ENCODE measurements at places on chromosomes 3 and 15.

GRCh38 chr15:66646799-66647198 is 55.2 kb upstream of the SMAD6 start:
- H3K36me3 ChIP-seq, result no peaks in the 10 kb centered on the region
- DNase-seq, result no peak
- H3K4me3 ChIP-seq, result no peak overlapping the region
- no peaks in the 10 kb centered on the region for H3K4me1 ChIP-seq

DNA sequence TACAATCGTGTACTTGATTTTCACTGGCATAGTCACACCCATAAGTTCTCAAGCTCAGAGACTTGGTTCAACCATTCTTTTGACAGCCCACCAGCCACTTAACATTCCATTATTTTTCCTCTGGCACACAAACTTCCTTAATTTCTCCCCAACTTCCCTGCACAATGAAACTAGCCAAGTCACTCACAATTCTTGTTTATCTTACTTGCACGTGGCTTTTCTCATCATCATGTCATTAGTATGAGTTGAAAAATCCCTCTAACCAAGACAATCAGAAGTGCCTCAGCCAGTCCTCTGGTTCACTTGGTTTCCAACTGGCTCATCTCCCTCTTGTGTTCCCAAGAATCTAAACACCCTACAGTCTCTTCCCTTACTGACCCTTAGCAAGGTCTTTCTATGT is 110.5 kb upstream of the PTPRG start:
- H3K4me3 ChIP-seq, result no peak overlapping the region
- no peak overlapping the region for H3K27ac ChIP-seq
- peaks cover 4% of the 10 kb centered on the region for H3K27me3 ChIP-seq

DNA sequence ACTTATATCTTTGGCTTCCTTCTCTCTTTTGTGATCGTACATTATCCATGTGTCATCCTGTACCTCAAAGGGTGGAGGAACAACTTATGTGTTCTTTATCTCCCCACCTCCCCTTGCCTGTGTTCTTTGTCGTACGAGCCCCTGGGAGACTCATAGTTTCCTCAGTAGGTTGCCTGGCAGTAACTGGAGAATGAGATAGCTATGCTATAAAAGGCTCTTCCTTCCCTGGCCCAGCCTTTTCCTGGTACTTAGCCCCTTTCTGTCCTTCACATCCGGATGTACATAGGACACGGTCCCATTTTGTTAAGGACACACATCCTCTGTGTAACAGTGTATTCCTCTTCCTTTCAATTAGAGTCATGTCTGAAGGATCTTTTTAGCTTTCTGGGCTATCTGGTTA is 32.1 kb downstream of the PLCL2 start:
- DNase-seq, result no peak
- H3K27me3 ChIP-seq, result no peaks in the 10 kb centered on the region
- peaks cover 53% of the 10 kb centered on the region for H3K4me1 ChIP-seq
- no peaks in the 10 kb centered on the region for H3K36me3 ChIP-seq
- H3K27ac ChIP-seq, result peak overlapping the region; percentile 68

DNA sequence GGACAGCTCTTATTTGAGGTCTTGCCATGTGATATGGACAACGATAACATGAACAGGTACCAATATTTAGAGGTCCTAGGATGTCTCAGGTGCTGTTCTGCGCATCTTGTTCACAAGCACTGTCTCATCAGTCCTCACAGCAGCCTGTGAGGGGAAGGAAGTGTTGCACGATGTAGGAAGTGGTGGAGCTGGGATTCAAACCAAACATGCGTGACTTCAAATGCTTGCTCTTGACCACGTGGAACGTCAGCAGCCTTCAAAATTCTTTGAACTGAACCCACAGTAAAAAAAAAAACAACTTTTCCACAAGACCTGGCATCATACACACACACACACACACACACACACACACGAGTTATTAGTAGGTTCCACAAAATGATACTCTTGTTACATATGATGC is 153.4 kb upstream of the SMAD3 start:
- peaks cover 43% of the 10 kb centered on the region for H3K4me1 ChIP-seq
- H3K27ac ChIP-seq, result no peak overlapping the region
- no peak for DNase-seq
- H3K27me3 ChIP-seq, result peaks cover 4% of the 10 kb centered on the region
- peaks cover 4% of the 10 kb centered on the region for H3K36me3 ChIP-seq
- no peak overlapping the region for H3K4me3 ChIP-seq

GRCh38 chr3:32285891-32286290 is 47.4 kb downstream of the CMTM8 start:
- H3K36me3 ChIP-seq, result no peaks in the 10 kb centered on the region
- no peak overlapping the region for H3K4me3 ChIP-seq
- H3K27ac ChIP-seq, result no peak overlapping the region
- H3K27me3 ChIP-seq, result peaks cover 5% of the 10 kb centered on the region
- no peak for DNase-seq

DNA sequence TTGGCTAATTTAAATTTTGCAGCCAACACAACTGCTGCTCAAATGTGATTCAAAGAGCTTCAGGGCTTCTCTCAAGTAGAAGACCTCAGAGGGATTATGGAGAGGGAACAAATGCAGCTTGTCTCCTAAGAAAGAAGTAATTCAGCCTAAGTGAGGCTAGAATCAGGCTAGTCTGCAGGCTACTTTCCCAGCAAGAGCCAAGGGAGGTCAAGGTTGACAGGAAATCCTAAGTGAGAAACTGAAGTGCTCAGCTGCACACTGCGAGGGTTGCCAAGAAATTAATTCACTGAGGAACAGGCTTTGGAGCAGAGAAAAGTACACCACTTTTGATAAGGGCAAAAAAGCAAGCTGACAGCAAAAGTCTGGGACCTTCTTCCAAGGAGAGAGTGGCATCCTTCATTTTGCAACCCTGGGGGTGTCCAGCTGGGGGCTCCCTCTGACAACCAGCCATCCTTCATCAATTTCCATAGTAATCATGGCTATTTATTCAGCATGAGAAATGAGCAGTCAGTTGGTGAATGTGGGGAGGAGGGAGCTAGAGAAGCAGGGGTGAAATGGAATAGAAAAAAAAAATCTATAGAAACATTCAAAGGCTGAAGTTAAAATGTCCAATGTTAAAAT is 646.4 kb upstream of the ADAMTS9 start:
- H3K4me1 ChIP-seq, result no peaks in the 10 kb centered on the region
- H3K36me3 ChIP-seq, result no peaks in the 10 kb centered on the region
- H3K27ac ChIP-seq, result no peak overlapping the region
- H3K27me3 ChIP-seq, result no peaks in the 10 kb centered on the region
- no peak for DNase-seq

GRCh38 chr3:38371541-38372213 is 25.1 kb downstream of the XYLB start:
- H3K36me3 ChIP-seq, result peaks cover 8% of the 10 kb centered on the region
- H3K4me3 ChIP-seq, result no peak overlapping the region
- DNase-seq, result no peak
- no peak overlapping the region for H3K27ac ChIP-seq
- H3K4me1 ChIP-seq, result no peaks in the 10 kb centered on the region

DNA sequence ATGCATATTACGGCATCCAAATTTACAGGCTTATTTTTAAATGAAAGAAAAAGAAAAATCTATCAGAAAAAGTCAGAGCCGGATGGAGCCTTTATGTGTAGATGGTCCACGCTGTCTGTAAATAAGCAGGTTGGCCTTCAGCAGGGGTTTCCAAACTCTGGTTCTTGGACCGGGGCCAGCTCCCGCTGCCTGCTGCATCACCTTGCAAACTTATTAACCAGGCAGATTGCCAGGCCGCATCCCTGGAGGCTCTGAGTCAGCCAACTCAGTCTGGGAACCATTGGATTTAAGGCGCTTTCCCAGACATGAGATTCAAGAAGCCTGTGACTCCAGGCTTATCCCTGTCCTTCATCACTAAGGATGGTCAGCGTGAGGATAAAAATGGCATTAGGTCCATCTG is 212.4 kb downstream of the OPA1 start:
- no peak overlapping the region for H3K27ac ChIP-seq
- H3K4me3 ChIP-seq, result no peak overlapping the region
- DNase-seq, result no peak
- H3K4me1 ChIP-seq, result no peaks in the 10 kb centered on the region
- peaks cover 10% of the 10 kb centered on the region for H3K27me3 ChIP-seq

DNA sequence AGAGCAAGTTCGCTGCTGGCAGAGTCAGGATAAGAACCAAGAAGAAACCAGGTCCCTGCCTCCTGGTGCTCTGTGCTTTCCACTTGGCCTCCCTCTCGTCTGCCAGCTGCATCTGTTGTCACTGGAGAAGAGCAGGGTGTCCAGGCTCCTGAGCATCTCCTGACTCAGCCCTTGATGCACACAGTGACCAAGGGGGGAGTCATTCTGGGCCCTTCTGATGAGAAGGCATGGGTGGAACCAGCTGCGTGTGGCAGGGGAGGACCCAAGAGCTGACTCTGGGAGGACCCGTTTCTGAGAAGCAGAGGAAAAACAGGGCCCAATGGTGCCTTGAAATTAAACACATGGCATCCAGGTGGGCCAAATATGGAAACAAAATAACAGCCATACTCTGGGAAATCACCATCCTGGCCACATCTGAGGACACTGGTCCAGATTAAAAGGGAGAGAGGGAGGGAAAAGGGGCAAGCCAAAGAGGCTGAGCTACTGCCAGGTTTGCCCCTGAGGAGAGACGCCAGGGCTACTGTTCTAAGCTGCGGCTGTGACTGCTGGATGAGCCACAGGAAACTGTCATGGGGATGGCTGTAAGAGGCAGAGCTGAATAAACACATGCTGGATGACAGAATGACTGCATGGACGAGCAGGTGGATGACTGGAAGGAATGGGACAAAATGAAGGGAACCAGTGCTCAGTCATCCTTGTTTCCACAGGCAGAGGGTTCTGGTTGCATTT is 58.1 kb upstream of the CA12 start:
- H3K4me3 ChIP-seq, result no peak overlapping the region
- no peak overlapping the region for H3K27ac ChIP-seq
- H3K36me3 ChIP-seq, result no peaks in the 10 kb centered on the region

- H3K4me3 ChIP-seq, result no peak overlapping the region
- no peak for DNase-seq
- peak overlapping the region; percentile 82 for H3K27ac ChIP-seq
- H3K4me1 ChIP-seq, result peaks cover 11% of the 10 kb centered on the region
These were observed 73.2 kb downstream of the TBC1D2B start for GRCh38 chr15:78004222-78004727.

DNA sequence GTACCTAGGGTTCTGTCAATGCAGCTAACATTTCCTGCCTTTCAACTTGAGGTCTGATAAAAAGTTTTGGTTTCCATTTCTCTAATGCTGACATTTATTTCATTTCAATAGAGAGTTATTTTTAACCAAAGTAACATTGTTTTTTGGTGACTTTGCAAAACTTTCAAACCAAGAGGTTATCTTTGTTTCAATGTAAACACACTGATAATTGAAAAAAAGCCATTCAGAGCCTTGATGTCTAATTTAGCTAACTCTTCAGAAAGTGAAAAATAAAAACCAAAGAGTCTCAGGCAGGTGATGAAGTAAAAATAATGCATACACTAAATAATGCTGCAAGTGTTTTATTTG is 9.6 kb upstream of the TIPARP start:
- H3K27ac ChIP-seq, result peak overlapping the region; percentile 27
- no peak for DNase-seq
- H3K4me1 ChIP-seq, result peaks cover 41% of the 10 kb centered on the region
- no peaks in the 10 kb centered on the region for H3K36me3 ChIP-seq
- H3K27me3 ChIP-seq, result no peaks in the 10 kb centered on the region
- H3K4me3 ChIP-seq, result peak overlapping the region; percentile 69

DNA sequence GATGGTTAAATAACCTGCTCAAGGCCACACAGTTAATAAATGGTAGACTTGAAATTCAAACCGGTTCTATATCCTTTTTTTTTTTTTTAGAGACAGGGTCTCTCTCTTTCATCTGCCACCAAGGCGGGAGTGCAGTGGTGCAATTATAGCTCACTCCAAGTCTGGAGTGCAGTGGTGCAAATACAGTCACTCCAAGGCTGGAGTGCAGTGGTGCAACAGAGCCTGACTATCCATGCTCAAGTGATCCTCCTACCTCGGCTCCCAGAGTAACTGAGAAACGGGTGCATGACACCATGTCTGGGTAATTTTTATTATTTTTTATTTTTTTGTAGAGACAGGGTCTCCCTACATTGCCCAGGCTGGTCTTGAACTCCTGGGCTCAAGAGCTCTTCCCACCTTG is 23.4 kb downstream of the DPP8 start:
- H3K27me3 ChIP-seq, result no peaks in the 10 kb centered on the region
- no peak overlapping the region for H3K4me3 ChIP-seq
- no peaks in the 10 kb centered on the region for H3K4me1 ChIP-seq
- H3K27ac ChIP-seq, result no peak overlapping the region
- peaks cover 9% of the 10 kb centered on the region for H3K36me3 ChIP-seq

DNA sequence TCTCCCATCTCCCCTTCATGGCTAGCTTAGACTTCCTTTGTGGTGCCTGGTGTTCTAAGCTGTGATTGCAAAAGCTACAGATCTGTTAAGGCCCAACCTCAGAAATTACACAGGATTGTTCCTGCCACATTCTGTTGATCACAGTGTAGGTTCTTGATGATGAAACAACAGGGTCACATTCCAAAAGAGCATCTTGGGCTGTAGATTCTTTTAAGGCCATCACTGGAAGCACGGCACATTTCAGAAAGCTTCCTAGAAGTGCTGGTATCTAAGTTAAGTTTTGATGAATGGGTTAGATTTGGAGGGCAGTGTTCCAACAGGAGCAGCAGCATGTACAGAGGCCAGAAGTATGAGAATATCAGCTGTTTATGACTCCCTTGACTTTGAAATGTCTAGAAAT is 107.5 kb upstream of the SKOR1 start:
- no peaks in the 10 kb centered on the region for H3K27me3 ChIP-seq
- H3K36me3 ChIP-seq, result peaks cover under 1% of the 10 kb centered on the region
- no peak overlapping the region for H3K27ac ChIP-seq
- no peak overlapping the region for H3K4me3 ChIP-seq

DNA sequence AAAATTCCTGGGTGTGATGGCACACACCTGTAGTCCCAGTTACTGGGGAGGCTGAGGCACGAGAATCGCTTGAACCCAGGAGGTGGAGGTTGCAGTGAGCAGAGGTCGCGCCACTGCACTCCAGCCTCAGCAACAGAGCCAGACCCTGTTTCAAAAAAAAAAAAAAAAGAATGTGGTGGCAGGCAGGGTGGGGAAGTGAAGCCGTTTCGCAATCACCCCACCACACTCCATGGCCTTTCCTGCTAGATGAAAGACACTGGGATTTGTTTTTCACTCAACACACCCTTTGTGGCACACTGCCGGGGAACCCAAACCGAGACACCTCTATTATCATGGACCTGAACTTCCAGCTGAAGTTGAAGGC is 172.4 kb upstream of the IQSEC1 start:
- H3K36me3 ChIP-seq, result no peaks in the 10 kb centered on the region
- H3K27ac ChIP-seq, result no peak overlapping the region
- no peak overlapping the region for H3K4me3 ChIP-seq
- no peaks in the 10 kb centered on the region for H3K27me3 ChIP-seq
- DNase-seq, result no peak
- no peaks in the 10 kb centered on the region for H3K4me1 ChIP-seq

DNA sequence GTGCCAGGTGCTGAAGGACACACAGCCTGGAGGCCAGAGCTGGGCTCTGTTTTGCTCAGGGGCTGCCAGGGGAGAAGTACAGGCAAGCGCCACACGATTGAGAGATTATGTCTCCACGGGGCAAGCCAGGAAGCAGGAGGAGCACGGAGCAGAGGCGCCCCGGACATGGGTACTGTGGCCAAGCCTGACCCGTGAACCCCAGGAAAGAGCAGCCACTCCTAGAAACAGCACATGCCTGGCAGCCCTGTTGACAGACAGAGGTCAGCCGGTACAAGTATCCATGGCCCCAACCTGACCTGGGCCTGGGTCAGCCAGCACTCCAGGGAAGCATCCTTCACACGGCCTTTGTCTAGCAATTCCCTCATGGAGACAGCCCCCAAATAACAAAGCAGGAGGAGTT is 89.4 kb downstream of the ADAMTS17 start:
- no peak overlapping the region for H3K4me3 ChIP-seq
- H3K36me3 ChIP-seq, result no peaks in the 10 kb centered on the region
- H3K27me3 ChIP-seq, result peaks cover 5% of the 10 kb centered on the region
- no peaks in the 10 kb centered on the region for H3K4me1 ChIP-seq

Measured in stimulated activated naive B cell treated with anti-CD40 and anti-IgM and Interleukin-4, amounts not matched to agents 10 μg/mL and 1 μg/mL and 100 μg/mL, for 72 hours (primary cell).